Activated CD8-positive, alpha-beta memory T cell treated with anti-CD3 and anti-CD28 coated beads for 1 hour (primary cell): ENCODE measurements at places on chromosomes 11 and 22.

GRCh38 chr11:43555816-43556611 is 124.5 kb upstream of the HSD17B12 start:
- no peak for DNase-seq

DNA sequence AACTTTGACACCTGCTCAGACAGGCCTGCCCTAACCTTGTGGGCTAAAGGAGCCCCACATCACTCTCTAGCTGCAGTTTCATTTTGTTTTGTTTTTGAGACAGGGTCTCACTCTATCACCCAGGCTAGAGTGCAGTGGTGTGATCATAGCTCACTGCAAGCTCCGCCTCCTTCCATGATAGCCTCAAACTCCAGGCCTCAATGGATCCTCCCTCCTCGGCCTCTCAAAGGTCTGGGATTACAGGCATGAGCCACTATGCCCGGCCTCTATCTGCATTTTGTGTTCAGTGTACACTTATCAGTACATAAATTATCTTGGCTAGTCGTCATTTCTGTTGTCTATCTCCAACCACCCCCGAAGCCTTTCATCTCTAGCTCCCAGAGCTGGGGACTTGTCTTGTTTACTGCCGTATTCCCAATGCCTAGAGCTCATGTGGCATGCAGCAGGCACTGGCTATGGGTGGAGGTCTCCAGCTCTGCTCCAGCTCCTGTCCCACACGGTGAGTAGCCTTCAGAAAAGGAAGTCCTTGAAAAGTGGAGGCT is 22.1 kb upstream of the PEX26 start:
- DNase-seq = no peak

DNA sequence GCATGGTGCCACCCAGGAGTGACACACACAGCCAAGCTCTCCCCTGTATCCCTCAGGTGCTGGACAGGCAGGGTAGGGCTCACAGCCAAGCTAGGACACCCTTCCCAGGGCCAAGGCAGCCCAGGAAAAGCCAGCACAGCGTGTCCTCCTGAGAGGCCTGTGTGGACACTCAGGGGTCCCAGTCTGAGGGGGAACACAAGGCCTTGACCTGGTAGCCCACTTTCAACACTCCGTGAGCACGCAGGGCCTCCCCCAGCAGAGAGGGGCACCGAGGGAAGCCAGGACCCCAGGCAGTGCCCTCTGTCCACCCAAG is 24.9 kb downstream of the OSBPL5 start:
- no peak for DNase-seq

GRCh38 chr11:9714272-9714940 is 50.5 kb downstream of the SWAP70 start:
- DNase-seq = no peak

DNA sequence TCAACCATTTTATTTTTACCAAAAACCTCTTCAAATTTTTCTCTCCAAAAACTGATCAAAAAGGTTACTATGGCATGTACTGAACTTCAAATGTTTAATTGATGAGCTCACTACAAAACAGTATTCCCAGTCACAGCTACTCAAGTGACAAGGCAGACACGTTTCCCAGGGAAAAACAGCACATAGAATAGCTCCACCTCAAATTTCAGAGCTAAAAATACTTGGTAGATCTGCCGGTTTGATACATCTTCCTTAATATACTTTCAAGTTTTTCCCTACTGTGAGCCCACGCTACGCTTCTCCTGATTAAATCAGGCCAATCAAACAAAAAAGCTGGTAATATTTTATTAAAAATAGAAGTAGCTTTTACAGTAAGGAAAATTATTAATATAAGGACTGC is 100.4 kb downstream of the EFCAB6 start:
- DNase-seq = no peak

DNA sequence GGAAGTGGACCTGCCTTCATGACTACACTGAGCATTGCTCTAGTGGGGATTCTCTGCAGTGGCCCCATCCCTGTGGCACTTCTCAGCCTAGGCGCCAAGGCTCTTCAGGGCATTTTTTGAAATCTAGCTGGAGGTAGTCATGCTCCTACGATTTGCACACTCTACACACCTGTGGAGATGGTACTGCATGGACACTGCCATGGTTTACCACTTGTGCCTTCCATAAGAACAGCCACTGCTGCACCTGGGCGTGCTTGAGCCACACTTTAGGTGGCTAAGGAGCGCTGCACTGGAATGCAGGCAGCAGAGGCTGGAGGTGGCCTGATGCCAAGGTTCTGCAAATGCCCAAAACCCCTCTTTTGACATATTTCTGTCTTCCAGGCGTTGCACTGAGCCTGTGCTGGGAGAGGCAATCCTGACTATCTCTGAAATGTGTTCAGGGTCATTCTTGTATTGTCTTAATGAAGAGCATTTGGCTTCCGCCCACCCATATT is 24.3 kb downstream of the IZUMO1R start:
- DNase-seq = no peak

DNA sequence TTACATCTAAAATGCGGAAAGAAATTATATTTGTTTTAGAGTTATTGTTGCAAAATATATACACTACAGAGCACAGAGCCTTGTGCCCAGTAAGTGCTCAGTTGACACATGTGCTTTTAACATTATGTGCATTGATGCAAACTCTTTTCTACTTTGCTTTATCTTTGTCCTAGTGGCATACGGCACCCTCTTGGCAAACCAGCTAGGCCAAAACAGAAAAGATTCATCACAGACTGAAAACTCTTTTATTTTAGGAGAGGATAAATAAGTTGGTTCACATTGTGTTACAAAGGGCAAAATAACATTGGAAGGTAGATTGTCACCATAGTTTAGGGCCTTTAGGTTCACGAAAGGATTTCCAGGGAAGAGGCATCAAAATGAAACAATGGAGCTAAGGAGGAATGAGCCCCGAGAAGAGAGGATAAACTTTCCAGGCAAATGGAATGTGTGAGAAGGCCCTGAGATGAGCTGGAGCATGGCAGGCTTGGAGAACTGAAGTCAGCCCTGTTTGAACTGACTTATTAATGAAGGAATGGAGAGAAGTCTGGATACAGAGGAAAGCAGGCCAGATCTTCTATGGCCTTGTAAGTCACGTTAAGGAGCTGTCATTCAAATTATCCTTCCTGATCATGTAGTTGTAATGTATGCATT is 23.5 kb upstream of the TOP3B start:
- no peak for DNase-seq

DNA sequence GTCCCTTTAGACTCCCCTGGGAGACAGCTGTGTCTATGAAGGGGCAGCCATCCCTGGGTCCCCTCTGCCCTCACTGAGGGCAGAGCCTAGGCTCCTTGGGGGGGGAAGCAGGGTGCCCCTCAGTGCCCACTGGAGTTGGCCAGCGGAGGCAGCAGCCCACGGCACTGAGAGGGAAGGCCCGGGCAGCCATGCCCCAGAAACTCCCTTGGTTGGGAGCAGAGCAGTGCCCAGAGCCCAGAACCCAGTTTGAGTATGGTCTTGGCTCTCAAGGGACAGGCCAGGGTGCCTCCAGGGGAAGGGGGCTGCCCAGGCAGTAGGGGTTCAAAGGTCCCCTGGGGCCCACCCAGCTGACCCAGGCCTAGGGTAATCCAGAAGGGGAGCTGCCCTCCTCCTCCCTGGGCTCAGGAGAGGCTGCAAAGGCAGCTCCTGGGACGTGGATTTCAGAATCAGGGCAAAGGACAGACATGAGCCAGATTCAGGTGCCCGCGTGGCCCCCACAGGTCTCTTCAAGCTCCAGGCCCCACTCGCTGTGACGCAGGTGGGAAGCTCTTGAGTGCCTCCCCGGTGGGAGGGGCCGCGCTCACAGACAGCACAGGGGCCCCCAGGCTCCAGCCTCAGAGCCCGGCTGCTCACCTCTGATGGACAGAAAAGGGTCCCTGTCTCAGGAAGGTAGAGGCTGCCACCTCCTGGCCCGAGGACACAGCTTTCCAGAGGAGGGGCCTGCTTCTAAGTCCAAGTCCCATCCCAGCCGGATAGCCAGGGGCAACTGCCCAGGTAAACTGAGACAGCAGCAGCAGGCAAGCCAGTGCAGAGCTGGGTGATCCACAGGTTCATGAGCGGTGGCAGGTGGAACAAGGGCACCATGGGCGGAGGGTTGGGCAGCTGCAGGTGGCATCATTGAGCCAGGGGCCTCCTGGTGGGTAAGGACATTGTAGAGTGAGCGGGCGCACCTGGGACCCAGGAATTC is 2.6 kb downstream of the C11orf21 start:
- peak; percentile 19 for DNase-seq

DNA sequence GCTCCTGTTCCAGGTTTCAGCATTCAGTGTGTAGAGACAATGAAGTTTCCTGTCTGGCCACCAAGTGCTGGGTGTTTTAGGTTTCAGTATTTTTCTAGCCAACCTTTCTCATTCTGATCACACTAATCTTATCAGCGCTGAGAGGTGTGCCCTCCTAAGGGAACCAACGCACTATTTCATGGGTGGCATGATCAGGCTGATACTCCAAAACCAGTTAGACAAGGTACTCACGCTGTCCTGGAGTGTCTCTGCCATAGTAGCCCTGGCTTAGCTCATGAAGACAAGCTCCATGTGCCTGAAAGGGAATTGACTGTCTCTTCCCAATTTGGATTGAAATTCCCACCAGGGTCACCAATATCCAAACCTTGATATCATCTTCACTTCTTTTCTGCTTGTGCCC is 8.0 kb upstream of the RAB38 start:
- DNase-seq = no peak
